Motor neuron (in vitro differentiated cells): ENCODE measurements at places on chromosomes 7 and 10. TPM values are rescaled to one million over a fixed set of nuclear protein-coding genes. Genes with fewer than 3 reads are reported as not detected.

Gene MACROH2A2
- 18.0 and 18.1 TPM in 2 replicates for total RNA-seq

Gene GARIN1A
- 2.2 TPM in 2 replicates for total RNA-seq

Gene COL1A2
- 3.5 and 5.6 TPM in 2 replicates for total RNA-seq

Gene FEZF1
- 0.45 TPM in 1 of 2 replicates, not detected in the other for total RNA-seq

Gene OPN1SW
- total RNA-seq: 0.27 and 0.56 TPM in 2 replicates

DNA sequence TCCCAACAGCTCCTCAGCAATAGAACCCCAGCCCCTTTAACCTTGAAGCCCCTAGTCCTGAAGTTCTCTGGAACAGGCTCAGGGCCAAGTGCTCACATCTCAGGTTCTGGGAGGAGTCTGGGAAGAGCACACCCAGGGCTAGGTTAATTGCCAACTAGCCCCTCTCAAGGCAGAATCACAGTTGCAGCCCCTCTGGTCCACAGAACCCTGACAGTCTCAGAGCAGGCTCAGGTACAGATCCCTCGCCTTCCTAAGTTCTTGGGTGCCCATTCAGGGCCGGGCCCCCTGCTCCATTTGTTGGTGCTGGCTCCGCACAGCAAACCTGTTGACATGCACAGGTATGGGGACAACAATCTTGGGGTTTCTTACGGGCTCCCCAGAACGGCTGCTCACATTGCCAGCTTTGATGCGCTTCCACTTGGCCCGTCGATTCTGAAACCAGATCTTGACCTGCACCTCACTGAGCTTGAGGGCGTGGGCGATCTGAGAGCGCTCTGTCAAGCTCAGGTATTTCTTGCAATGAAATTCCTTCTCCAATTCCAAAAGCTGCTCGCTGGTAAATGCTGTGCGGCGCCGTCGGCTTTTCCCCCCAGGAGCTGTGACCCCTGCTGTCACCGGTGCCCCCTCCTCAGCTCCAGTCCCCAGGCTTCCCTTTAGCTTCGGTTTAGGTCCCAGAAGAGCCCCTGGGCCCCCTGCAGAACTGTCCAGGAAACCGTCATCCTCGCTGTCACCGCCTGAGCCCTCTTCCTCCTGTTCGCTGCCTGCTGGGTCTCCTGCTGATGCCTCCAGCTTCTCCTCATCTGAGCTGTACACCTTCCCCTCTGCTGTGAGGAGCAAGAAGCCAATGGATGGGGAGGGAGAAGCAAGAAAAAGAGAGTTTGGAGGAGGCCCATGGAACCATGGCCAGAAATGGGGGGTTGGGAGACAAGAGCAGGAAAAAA lies 18.9 kb downstream of the GBX1 start:
- no peak for ATAC-seq

DNA sequence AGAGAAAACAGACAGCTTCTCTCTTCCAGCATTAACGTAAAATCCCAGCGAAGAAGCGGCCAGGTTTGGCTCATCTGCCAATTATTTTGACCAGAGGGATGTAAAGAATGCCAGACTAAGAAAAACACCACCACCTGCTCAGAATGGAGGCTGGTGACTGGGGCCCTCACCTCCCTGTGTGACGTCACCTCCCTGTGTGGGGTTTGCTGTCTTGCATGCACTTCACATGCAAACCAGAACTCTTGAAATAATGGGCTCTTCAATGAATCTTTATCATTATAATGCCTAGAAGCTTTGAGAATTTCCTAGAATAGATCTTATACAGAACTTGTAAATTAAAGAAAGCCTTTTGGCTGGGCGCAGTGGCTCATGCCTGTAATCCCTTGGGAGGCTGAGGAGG lies 101.8 kb upstream of the WAC start:
- peak; percentile 22 for ATAC-seq

DNA sequence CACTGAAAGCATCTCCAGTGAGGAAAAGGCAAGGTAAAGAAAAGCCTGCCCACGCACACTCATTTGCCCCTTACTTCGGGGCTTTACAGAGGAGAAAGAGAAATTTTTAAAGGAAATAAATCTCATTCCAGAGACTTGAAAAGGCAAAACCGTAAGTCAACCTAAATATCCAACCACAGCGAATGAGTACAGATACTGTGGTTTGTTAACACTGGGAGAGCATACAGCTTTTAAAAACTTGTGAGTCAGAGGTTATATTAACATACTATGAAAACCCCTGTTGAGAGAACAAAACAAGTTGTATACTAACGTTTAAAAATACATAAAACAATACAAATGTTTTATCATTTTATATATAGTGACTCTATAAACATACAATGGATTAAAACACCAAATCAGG lies 28.6 kb upstream of the ST7 start:
- ATAC-seq: no peak

DNA sequence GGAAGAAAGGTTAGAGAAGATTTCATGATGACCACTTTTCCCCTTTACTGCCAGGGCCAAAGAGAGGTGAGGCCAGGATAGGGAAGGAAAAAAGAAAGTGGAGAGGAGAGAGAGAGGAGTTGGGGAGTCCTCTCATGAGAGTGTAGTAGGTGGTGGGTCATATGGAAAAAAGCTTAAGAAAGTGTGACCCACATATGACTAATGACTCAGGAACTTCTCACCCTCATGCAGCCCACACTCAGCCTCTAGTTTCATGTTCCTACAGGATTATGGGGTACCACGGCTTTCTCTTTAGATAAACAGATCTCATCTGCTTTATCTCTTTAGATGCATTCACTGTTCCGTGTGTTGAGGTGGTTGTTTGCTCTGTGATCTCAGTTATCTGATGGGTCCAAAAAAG lies 462.5 kb upstream of the IGFBP3 start:
- no peak for ATAC-seq

GRCh38 chr7:93053949-93054943 lies 63.5 kb downstream of the SAMD9 start:
- ATAC-seq: no peak

DNA sequence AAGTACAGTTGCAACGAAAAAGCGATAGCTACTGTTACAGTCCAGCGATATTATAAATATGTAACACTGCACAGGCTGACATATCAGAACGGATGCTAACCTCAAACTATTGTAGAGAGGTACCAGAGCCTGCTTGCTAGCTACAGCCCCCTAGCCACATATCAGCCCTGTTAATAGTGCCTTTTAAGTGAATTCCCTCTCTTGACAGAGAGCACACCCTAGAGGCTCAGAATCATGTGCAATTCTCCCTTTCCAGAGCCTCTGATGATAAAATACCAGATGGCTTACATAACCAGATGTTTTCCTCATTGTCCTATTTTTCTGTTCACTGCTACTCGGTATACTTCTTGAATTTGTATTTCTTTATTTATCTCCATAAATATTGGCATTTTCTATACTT lies 960.7 kb upstream of the CELF2 start:
- no peak for ATAC-seq

DNA sequence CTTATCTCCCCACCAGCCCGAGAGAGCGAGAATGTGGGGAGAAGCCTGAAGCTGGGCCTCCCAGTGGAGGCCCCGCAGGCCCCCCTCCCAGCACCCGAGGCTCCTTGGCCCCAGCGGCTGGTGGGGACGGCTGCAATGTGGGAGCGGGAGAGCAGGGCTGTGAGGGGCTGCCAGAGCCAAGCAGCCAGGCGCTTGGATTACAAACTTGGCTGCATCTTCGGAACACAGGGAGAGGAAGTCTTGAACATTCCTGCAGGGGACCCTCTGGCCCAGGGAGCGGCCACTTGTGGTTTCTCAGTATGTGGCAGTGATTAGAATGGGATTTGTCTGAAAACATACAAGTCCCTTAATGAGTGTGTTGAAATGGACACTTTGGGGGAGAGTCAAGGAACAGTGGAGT lies 23.2 kb downstream of the ELN start:
- peak; percentile 34 for ATAC-seq

GRCh38 chr10:114872519-114873087 lies 51.0 kb downstream of the FHIP2A start:
- ATAC-seq: no peak

GRCh38 chr10:35492386-35493195 lies 112.5 kb upstream of the GJD4 start:
- ATAC-seq: no peak

DNA sequence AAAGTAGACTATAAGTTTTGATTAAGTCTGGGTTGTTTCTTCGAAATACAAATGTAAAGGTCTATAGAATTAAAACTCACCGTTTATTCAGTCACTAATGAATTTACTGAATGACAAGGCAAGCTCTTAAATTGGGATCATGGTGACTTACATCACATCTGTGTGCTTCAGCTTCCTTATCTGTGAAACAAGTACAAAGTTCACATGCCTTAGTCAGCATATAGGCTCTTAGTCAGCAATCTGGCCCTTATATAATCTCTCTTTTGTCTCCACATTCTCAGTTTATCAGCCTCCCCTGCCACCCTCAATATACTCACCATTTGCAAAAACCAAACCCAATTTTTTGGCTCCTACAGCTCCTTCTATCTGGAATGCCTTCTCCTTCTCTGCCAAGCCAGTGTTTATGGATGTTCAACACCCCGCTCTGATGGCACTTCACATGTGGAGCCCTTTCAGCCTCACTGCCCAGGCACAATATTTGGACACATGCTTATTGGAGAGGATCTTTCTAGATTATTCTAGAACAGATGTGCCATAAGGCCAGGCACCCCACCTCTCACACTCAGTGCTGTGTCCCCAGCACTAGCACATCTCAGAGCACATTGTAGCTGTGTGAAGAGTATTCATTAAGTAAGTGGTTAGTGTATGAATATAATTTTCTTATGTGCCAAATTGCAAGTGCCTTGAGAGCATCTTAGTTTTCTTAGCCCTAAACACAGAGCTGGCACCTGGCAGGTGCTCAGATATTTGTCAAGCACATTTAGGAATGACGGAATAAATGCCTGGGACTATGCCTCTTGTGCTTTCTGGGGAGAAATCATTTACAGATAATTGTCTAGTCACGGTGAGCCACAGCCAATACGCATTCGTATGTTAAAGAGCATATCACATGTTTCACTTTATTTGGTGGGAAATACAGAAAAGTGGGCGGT lies 9.8 kb upstream of the LAMB1 start:
- ATAC-seq: no peak

DNA sequence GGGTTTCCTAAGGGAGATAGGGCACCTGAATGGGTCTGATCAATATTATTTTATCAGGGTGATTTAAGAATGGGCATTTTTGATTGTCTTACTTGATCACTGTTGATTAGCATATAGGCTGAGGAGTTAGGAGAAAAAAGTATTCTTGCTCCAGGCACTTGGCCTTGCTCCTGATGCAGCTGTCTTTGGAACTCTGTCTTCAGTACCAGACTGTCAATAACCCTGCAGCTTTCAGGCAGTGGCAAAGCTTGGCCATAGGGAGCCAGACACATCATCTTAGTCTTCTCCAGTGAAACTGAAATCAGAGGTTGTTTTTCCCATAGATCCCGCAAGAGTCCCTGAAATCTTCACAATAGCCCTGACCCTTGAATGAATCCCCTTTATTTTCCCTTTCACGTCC lies 47.2 kb downstream of the EXOC4 start:
- peak; percentile 54 for ATAC-seq

GRCh38 chr7:3009086-3009485 lies 34.6 kb downstream of the CARD11 start:
- no peak for ATAC-seq

GRCh38 chr10:34736976-34737771 lies 77.9 kb downstream of the PARD3 start:
- ATAC-seq: no peak

DNA sequence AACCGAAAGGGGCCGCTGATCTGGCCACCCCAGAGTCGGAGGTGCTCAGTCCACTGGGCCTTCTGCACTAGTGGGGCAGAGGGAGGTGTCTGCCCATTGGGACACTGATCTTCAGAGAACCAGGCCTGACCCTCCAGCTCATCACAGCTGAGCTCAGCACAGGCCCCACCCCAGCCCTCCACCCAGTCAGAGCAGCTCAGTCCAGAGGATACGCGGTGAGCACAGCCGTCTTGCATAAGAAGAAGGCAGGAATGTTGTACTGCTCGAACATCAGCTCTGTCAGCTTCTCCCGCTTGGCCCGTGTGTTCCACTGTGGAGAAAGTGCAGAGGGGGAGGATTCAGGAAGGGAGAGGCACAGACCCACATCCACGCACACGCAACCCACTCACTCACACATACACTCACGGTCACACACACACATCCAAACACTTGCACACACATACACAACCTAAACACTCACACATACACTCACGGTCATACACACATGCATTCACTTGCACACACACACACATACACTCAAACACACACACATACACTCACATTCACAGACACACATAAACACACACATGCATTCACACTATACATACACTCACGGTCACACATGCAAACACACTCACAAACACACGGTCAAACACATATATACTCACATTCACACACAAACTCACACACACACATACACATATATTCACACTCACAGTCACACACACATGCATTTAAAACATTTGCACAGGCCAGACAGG lies 6.3 kb downstream of the ACTL6B start:
- ATAC-seq: peak; percentile 45

- ATAC-seq: no peak
Measured at GRCh38 chr10:131134001-131134576, 177.4 kb downstream of the TCERG1L start.

GRCh38 chr10:93938140-93938539 lies 44.4 kb downstream of the SLC35G1 start:
- no peak for ATAC-seq

- ATAC-seq: no peak
Measured at GRCh38 chr10:43160921-43161255, 22.6 kb downstream of the CSGALNACT2 start.

GRCh38 chr7:70583965-70584883 lies 547.7 kb upstream of the GALNT17 start:
- ATAC-seq: peak; percentile 72

DNA sequence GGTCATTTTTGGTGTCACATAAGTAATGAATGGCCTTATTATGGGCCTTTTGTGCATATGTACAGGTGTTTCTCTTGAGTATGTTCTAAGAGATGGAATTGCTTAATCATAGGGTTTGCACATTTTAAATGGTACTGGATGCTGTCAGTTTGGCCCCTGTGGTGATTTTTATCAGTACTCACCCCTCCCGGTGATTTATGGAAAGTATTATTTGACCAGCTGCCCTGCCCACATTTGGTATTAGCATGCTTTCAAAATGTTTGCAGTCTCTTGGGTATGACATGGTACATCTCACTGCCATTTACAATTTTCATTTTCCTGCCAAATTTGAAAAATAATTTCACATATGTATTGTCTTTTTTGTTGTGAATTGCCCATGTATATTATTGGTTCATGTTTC lies 427.7 kb downstream of the LRMDA start:
- ATAC-seq: no peak

- ATAC-seq: no peak
Measured at GRCh38 chr7:147240468-147240867, 1123.9 kb downstream of the CNTNAP2 start.

DNA sequence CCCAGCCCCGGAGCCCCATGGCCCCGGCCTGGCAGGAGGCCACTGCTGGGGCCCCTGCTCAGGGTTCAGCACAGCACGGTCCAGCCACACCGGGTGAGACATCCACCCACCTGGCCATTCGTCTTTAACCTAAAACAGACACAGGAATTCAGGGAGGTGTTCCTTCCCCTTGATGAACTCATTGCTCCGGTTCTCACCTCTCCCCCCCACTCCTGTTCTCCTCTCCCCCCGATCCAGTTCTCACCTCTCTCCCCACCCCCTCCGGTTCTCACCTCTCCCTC lies 129.8 kb downstream of the DIP2C start:
- no peak for ATAC-seq
